ENCODE measurements at places on chromosomes 5 and 9. TPM values are rescaled to one million over a fixed set of nuclear protein-coding genes. Genes with fewer than 3 reads are reported as not detected.

DNA sequence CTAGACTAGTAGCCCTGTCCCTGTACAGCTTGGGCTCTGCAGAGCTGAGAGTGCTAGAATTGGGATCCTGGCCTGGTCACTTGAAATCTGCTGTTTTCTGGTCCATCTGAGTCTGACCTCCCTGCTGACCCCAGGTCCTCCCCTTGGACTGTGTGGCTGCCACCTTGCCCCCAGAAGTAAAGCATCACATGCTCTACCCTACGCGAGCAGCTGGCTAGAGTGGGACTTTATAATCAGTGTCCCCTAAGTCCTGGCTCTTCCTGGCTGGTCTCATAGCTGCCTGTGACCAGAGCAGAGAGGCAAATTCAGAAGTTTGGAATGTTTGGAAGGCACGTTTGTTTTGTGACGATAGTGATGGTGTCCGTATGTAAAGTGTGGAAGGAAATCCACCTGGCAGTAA, 81.0 kb downstream of the ARHGEF28 start:
- no peak for DNase-seq

DNA sequence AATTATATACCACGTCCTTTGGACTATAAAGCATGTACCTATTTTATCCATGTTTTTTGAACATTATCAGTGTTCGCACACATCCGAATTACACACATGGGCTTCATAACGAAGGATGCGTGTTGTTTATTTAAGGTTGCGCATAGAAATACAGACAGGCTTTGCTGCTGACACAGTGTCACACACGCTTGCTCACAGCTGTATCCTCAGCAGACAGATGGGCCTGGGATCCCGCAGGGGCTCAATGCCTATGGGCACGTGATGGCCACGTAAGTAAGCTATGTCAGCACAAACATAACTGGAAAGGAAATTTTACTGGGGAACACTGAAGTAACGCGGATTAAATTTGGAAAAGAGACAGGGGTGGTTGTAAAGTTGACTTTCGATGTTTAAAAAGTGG, 76.6 kb downstream of the OTULIN start:
- DNase-seq: no peak

The INSL4 gene
- polyA plus RNA-seq: not detected

DNA sequence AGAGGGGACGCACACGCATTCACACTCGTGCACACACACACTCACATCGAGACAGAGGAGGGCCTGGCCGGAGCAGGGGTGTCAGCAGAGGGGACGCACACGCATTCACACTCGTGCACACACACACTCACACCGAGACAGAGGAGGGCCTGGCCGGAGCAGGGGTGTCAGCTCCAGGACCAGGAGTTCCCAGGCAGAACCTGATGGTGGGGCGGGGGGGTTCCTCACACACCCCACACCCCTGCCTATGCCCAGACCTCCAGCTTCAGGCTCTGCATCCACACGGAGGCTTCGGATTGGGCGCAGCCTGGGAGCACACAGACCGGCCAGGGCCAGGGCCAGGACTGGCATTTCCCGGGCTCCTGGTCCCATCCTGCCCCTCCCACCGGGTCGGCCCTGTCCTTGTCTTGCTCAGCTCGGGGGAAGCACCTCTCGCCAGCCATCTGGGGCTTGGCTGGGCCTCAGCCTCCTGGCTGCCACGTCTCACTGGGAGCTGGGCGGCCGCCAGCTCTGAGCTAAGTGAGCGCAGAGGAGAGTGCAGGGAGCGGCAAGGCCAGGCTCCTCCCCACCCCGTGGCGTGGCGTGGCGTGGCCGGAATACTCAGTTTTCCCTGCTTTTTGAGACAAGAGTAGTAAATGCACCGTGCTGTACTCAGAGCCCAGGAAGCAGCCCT, 31.3 kb downstream of the ADAMTS2 start:
- no peak for DNase-seq

DNA sequence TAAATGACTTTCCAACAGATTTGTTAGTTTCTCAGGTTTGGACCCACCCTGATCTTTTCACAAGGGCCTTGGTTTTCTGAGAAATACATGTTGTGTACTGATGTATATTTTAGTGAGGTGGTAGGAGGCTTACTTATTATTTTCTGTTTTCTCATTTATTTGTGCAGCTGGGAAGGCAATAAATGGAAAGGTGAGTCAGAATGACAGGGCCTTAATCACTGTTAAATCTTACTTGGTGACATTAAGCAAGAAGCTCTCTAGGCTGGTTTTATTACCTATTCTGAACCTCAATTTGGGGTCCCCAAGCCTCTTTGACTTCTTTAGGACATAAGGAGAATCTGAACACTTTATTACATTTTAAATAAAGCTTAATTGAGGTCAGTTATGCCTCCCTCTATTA, 214.0 kb upstream of the DAB2 start:
- DNase-seq: no peak

- DNase-seq: no peak
Measured at GRCh38 chr5:179371681-179372680, 26.7 kb upstream of the ADAMTS2 start.

DNA sequence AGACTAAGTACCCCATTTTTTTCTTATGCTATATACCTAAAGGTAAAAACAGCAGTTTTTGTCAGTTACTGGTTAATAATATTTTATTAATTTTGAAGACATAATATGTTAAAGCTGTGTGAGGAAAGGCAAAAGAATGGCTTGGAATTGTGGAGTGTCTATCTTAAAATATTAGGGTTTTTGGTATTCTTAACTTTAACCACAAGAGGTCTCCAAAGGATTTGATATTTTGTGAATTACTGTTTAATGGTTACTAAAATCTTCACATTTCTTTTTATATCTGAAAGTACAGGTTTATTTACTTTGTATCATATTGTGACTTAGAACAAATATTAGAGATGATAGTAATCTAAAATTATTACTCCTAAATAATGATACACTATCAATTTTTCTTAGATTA, 32.0 kb upstream of the DHFR start:
- DNase-seq: no peak

The SPINK6 gene
- 35.5 TPM for polyA plus RNA-seq

GRCh38 chr5:170448221-170448620, 55.6 kb upstream of the KCNIP1 start:
- no peak for DNase-seq

- no peak for DNase-seq
Measured at GRCh38 chr5:157801-158200, 33.5 kb upstream of the LRRC14B start.

GRCh38 chr9:114437401-114437893, 49.7 kb upstream of the AKNA start:
- no peak for DNase-seq

- no peak for DNase-seq
Measured at GRCh38 chr9:28503573-28503972, 930.3 kb upstream of the C9orf72 start.

The PTGES2 gene
- polyA plus RNA-seq: 61.3 TPM

The PLPPR1 gene
- 0.03 TPM for polyA plus RNA-seq

DNA sequence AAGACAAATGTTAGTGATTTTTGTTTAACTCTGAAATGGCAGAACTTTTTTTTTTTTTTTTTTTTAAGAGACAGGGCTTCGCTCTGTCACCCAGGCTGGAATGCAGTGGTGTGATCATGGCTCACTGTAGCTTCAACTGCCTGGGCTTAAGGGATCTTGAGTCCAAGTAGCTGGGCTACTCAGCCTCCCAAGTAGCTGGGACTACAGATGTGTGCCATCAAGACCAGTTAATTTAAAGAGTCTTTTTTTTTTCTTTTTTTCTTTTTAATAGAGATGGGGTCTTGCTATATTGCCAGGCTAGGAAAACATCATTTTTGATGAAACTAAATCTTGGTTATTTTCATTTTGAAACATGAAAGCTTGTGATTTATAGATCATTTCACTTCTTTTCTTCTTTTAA, 91.6 kb upstream of the PTCH1 start:
- no peak for DNase-seq

DNA sequence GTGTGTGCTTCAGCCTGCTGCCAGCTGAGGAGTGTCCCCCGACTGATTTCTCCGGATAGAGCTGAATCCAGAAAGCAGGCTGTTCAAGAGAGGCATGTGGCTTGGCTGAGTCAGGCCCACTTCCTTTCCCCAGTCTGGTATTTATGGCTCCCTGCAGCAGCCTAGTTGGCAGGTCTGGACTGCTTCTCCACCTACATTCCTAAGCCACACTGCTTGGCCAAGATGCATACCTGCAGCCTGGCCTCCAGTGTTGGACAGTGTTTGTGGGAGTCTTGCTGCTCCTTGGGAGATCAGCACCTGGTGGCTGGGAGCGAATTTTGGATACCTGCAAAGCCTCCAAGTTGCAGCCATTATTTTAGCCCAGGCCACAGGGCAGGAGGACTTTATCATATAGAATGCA, 670.8 kb downstream of the ACTL7B start:
- DNase-seq: peak; percentile 64

- no peak for DNase-seq
Measured at GRCh38 chr5:158409507-158409906, 550.6 kb upstream of the CLINT1 start.
